Activated CD4-positive, alpha-beta memory T cell treated with anti-CD3 and anti-CD28 coated beads for 36 hours (primary cell): ENCODE measurements at places on chromosomes 7 and 10. TPM values are rescaled to one million over a fixed set of nuclear protein-coding genes. Genes with fewer than 3 reads are reported as not detected.
A peak's percentile ranks its signal among the peaks of the same experiment; 100 is the strongest.

DNA sequence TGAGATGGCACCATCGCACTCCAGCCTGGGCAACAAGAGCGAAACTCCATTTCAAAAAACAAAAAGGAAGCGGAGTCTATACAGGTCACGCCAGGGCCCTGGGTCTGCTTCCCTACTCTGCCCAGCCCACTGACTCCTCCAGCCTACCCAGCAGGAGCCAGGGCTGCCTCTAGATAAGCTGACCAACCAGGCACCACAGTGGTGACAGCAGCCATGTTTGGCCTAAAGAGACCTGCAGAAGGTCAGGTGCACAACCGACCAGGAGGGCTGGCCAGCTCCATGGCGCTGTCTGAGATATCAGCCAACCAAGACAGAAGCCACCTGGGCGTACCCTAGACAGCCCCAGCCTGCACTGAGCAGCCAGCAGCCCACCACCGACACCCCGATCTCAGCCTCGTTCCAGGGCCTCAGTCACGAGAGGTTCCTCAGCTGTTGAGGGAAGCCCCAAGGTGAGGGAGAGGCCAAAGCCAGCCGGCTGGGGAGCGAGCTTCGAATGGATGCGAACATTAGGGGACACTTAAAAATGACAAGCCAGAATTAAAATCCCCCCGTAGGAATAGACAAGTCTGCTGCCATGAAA is 24.4 kb upstream of the PWWP2B start:
- H3K36me3 ChIP-seq = no peaks in the 10 kb centered on the region
- peaks cover 3% of the 10 kb centered on the region for H3K27me3 ChIP-seq
- no peak overlapping the region for H3K27ac ChIP-seq
- no peak for DNase-seq

Gene STARD3NL
- 34.4 TPM for total RNA-seq

- no peaks in the 10 kb centered on the region for H3K36me3 ChIP-seq
- H3K4me1 ChIP-seq = no peaks in the 10 kb centered on the region
- H3K27me3 ChIP-seq = peaks cover 9% of the 10 kb centered on the region
- no peak overlapping the region for H3K27ac ChIP-seq
- DNase-seq = no peak
These were observed 642.0 kb downstream of the SDK1 start for GRCh38 chr7:3942816-3943745.

- H3K27me3 ChIP-seq = no peaks in the 10 kb centered on the region
- no peak for DNase-seq
- H3K4me3 ChIP-seq = no peak overlapping the region
These were observed 48.0 kb downstream of the CREB3L2 start for GRCh38 chr7:137953665-137954470.

DNA sequence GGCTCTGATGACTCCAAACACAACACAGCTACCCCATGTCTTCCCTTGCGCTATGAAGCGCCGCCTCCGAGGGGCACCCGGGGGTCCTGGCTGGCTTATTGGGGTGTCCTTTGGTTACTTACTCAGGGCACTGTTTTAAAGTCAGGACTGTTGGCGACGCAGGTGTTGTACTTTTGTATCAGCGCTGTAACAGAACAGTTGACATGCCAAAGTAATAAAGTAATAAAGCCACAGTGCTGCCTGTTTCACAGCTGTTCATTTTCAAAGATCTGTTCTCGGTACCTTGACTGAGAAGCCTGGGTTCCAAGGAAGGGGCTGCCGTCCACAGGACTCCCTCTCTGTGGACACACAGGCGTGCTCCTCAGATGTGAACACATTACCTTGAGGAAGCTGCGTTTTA is 64.1 kb downstream of the WDR37 start:
- no peaks in the 10 kb centered on the region for H3K27me3 ChIP-seq
- H3K4me3 ChIP-seq = no peak overlapping the region
- no peak overlapping the region for H3K27ac ChIP-seq
- H3K36me3 ChIP-seq = peaks cover 70% of the 10 kb centered on the region
- no peak for DNase-seq

Gene EPO
- total RNA-seq = not detected

DNA sequence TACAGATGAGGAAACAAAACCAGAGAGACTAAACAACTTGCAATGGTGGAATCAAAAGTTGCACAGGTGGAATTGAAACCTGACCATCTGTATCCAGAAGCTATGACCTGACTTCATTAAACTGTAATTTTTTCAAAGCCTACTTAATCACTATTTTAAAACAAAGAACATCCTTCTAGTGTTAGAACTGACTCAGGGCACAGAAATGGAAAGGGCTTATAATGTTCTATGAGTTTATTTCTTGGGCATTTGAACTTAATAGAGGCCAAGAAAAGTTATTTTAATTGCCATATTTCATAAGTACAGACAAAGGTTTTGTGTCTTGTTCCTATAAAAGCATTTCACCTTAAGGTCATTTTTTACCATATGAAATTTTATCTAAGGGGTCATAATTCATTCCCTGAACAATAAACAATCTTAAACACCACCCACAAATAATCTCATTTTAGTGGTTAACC is 8.8 kb downstream of the ITGB1 start:
- peak overlapping the region; percentile 68 for H3K27ac ChIP-seq
- H3K4me1 ChIP-seq = peaks cover 77% of the 10 kb centered on the region
- H3K4me3 ChIP-seq = no peak overlapping the region
- no peak for DNase-seq
- peaks cover 1% of the 10 kb centered on the region for H3K36me3 ChIP-seq

Gene CNNM1
- total RNA-seq = 0.43 TPM

GRCh38 chr7:158029509-158029908 is 558.1 kb downstream of the PTPRN2 start:
- no peak overlapping the region for H3K27ac ChIP-seq
- H3K27me3 ChIP-seq = peaks cover 5% of the 10 kb centered on the region
- no peak overlapping the region for H3K4me3 ChIP-seq
- no peaks in the 10 kb centered on the region for H3K4me1 ChIP-seq
- DNase-seq = no peak

Gene SLC12A9
- 17.8 TPM for total RNA-seq

- no peaks in the 10 kb centered on the region for H3K36me3 ChIP-seq
- H3K27me3 ChIP-seq = peaks cover 80% of the 10 kb centered on the region
- no peak overlapping the region for H3K27ac ChIP-seq
- peak; percentile 47 for DNase-seq
- peaks cover 42% of the 10 kb centered on the region for H3K4me1 ChIP-seq
These were observed 1.0 kb upstream of the PAX2 start for GRCh38 chr10:100744136-100744986.

Gene LBX1
- total RNA-seq = not detected
